ENCODE measurements at places on chromosomes 1 and 21.

DNA sequence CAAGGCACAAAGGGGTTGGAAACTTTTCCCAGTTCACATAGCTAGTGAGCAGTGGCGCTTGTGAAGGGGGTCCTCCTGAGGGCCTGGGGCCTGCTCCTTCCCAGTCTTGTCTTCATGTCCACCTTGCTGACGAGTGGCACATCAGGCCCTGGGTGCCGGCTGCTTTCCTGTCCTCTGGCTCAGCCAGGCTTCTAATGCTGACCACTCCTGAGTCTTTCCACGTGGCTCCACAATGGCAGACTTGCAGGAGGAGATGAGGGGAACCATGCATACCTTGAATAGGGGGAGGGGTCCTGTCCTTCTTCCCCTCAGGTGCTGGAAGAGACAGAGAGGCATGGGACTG lies 38.7 kb downstream of the MAPKAPK2 start:
- peak; percentile 67 for DNase-seq

- no peak for DNase-seq
Measured at GRCh38 chr1:206050655-206051235, 2.2 kb upstream of the RHEX start.

- no peak for DNase-seq
Measured at GRCh38 chr1:236287757-236288619, 6.2 kb upstream of the ERO1B start.

- no peak for DNase-seq
Measured at GRCh38 chr1:230356190-230356589, 69.9 kb downstream of the PGBD5 start.

DNA sequence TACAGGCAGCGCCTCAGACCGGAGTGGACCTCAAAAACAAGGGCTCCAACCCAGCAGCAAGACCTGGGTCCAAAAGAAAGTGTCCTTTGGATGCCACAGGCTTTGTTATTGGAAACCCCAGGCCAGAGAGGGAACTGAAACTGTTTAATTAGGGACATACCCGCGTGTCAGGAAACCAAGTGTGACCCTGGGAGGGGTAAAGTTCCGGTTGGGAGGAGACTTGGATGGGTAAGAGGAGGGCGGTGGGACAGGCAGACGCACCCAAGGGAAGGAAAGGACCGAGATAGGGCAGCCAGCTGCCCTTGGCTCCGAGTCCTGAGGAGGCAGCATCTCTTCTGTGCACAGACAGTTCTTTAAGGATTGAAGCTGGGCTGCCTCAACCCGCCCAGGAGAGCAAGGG lies 71.4 kb downstream of the CDC7 start:
- DNase-seq: peak; percentile 71

DNA sequence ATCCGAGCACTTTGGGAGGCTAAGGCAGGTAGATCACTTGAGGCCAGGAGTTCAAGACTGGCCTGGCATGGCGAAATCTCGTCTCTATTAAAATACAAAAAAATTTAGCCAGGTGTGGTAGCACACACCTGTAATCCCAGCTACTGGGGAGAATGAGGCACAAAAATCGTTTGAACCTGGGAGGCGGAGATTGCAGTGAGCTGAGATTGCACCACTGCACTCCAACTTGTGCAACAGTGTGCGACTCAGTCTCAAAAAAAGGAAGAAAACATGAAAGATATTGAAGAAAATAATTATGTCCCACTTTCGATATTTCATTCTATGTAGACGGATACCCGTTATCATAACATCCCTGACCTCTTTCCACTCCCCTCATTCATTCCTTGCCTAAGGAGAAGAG lies 19.2 kb downstream of the TUT4 start:
- no peak for DNase-seq

DNA sequence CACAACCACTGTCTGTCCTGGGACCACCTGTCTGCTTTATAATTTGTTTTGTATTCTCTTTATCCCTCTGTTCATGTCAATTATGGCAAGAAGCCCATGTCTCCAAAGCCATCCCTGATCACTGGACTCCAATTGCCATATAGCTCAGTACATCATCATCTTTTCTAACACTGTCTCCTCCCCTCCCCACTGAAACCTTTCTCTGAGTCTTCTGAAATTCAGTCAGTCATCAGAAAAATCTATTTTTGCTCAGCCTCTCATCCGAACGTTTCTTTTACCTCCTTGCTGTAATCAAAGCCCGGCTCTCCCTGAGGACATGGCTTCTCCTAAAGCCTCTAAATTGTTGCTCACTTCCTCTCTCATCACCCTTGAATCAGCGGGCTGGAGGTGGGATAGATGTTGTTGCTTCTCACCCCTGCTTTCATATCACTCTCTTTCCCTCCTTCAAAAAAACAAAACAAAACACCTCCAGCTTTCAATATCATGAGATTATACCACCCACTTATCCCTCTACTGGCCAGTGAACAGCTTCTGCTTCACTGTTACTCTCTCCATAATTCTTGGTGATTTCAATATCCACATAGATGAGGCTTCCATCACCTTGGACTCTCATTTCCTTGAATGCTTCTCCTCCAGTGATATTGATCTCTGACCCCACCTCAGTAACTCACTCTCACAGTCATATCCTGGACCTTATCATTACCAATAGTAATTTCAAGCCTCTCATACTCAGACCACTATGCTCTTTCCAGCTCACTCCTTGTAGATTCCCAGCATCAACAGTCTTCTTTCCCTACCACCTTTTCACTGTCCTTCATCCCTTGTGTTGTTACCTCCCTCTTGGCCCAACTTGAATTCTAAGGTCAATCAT lies 27.8 kb downstream of the RAB3B start:
- no peak for DNase-seq

DNA sequence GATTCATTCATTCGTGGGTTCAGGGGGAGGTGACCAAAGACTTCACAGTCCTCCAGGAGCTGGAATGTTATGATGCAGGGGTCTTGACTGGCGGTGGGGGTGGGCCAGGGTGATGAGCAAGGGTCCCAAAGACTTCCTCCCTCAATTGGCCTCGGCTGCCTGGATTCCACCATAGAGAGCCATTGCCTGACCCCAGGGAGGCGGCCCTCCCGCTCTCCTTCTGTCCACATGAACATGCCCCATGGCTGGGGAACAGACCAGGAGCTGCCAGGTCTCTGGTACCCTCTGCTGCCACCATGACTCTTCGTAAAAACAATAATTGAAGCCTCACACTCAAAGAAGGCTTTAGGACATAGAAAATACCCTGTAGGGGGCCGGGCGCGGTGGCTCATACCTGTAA lies 102.5 kb upstream of the CASZ1 start:
- no peak for DNase-seq

- no peak for DNase-seq
Measured at GRCh38 chr1:234372011-234372757, 1.1 kb upstream of the COA6 start.

DNA sequence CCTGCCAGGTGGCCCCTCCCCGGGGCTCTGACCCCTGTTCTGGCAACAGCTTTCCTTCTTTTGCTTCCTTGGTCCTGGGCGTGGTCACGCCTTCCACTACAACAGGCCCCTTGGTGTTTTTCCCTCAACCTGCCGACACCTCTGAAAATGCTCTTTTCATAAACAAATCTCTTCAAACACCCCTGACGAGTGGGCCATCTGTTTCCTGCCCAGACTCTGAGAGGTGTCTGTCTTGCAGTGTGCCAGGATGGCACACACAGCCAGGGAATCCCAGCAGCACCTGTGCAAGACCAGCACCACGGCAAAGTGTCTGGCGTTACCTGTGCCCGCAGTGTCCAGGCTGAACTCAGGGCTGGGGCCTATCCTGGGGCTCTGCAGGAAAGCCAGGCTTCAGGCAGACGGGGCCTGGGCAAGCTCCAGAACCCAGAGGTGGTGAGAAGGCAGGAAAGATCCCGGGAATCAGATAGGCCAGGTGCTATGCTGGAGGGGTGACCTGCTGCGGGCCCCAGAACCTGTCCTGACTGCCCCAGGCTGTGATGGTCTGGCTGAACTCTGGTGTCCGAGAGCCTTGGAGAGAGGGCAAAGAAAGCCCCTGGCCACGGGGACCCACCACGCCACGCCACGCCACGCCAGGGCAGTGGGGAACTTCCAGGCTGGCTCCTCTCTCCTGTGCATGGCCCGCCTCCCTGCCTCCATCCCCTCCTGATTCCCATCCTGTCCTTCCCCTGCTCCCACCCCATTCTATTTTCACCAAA lies 88.9 kb downstream of the SIK1 start:
- DNase-seq: no peak

GRCh38 chr21:43921571-43921978 lies 56.6 kb downstream of the AGPAT3 start:
- no peak for DNase-seq

DNA sequence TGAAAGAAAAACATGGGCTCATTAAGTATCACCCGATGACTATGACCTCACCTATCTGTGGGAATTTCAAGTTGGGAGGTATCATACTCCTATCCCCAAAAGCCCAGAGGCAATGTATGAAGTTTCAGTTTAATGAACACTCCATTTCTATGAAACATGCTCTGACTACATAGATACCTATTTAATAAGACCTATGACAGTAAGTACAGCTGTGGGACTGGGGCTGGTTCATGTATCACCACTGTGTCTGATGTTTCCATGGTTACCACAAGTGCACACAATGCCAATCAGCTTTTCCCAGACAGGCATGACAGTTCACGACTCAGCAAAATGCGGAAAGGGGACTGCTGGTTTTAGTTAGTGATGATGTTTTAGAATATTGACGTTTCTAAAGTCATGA lies 167.7 kb downstream of the SIPA1L2 start:
- no peak for DNase-seq

DNA sequence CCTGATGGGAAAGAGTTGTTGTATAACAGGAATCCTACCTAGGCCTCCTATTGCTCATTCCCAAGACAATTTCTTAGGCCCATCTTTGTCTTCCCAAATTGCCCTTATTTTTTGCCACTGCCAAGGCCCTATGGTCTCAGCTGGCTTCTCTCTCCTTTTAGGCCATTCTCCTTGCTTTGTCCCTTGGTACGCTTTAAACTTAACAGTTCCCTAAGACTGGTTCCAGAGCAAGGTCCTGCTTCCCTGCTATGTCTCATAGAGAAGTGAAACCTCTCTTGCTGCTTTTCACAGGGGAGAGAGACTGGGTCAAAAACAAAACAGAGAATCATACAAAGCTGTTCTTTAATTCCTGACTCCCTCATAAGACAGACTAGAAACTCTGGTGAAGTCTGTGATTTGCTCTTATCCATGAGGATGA lies 77.1 kb downstream of the XCL2 start:
- no peak for DNase-seq

GRCh38 chr1:12435639-12436344 lies 182.2 kb downstream of the DHRS3 start:
- no peak for DNase-seq

- DNase-seq: no peak
Measured at GRCh38 chr1:37634244-37634991, at the start of gene RSPO1. Gene RSPO1, minus strand, starts transcription at chr1:37634892. Its CDS starts 5,231 bp downstream, at chr1:37629661.

DNA sequence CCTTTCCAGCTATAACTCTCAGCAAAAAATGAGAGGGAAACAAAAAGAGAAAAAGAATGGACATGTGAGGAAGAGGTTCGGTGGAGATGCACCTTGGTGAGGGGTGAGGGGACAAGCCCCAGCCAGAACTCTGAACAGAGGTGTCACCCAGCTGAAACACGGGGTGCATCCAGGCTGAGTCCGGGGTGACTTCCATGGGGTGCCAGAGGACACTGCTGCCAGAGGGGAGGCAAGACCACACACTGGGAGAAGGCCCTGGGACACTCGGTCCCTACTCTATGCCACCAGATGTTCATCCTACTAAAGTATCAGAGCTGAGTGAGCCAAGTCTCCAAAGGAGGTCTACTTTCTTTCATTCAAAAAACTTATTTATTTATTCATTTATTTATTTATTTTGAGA lies 36.1 kb upstream of the PPP1R15B start:
- no peak for DNase-seq

DNA sequence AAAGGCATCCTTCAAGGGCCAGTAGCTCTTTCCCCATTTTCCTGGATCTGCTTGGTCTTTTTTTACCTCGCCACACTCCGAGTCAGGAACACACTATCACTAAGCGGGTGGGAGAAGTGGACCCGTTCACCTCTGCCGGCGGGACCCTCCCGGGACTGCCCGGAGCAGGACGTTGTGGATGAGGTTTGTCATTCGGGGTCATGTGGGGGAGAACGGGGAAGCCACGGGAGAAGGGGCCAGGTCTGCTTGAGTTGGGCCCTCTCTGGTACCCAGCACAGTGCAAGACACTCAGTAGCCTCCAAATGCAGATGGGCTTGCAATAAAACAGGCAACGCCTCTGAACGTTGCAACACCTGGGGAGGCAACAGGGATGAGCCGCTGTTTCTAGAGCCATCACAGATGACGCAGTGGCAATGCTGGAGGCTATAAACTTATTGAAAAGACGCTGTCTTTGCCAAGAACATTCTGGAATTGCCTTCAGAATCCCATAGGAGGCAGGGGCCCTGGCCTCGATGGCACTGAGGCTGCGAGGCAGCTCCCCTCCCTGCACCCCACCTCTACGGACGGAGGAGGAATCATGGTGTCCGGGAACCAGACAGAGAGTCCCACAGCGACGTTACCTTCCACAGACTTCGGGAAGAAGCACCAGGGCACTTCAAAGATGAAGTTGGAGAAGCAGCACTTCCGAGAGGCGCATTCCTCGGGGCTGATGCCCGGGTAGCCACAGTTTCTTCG lies 3.8 kb downstream of the TFF2 start:
- DNase-seq: no peak

GRCh38 chr1:40379785-40380452 lies 6.4 kb downstream of the SMAP2 start:
- no peak for DNase-seq

GRCh38 chr21:36747815-36748383 lies 49.0 kb downstream of the SIM2 start:
- DNase-seq: no peak

DNA sequence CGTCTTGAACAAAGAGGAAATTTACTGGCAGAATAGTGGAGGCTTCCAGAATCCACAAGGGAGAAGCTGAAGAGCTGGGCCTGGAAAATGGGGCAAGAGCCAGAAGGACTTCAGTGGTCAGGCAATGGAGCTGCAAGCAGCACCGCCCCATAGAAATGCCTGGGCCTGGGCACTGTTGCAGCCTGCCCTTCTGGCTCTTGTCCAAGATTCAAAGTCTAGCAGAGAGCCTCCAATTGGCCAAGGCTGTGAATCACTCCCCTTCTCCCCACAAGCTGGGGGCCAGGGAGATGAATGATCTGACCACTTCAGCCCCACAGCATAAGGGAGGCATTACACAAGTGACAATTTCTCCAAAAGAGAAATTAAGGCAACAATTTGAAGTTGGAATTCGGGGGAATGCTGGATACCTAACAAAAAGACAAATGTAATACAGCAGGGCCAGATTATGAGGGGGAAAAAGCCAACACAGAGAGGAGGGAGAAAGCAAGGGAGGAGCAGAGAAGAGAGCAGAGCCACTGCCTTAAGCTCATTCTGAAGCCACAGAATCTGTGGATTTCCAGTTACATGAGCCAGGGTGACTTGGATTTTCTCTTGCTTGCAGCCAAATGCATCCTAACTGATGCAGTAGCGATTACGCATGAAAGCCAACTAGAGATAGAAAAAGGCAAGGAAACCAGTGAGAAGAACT lies 80.3 kb downstream of the LRIG2 start:
- DNase-seq: no peak

DNA sequence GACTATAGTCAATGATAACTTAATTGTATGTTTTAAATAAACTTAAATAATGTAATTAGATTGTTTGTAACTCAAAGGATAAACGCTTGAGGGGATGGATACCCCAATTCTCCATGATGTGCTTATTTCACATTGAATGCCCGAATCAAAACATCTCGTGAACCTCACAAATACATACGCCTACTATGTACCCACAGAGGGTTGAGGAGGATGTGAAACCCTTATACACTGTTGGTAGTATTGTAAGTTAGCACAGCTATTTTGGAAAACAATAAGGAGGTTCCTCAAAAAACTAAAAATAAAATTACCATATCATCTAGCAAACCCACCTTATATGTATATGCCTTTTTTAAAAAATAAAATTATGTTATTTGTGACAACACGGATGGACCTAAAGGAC lies 198.6 kb downstream of the MRPL39 start:
- no peak for DNase-seq

GRCh38 chr1:243422362-243422761 lies 166.5 kb downstream of the SDCCAG8 start:
- no peak for DNase-seq

Data from tibial artery (tissue), 4 donors.